ENCODE measurements at places on chromosomes 13 and 19.

- no peak for DNase-seq
Measured at GRCh38 chr13:25578526-25578925, 206.8 kb downstream of the ATP8A2 start.

GRCh38 chr19:7792281-7792680, 29.2 kb downstream of the CLEC4M start:
- DNase-seq, result no peak

DNA sequence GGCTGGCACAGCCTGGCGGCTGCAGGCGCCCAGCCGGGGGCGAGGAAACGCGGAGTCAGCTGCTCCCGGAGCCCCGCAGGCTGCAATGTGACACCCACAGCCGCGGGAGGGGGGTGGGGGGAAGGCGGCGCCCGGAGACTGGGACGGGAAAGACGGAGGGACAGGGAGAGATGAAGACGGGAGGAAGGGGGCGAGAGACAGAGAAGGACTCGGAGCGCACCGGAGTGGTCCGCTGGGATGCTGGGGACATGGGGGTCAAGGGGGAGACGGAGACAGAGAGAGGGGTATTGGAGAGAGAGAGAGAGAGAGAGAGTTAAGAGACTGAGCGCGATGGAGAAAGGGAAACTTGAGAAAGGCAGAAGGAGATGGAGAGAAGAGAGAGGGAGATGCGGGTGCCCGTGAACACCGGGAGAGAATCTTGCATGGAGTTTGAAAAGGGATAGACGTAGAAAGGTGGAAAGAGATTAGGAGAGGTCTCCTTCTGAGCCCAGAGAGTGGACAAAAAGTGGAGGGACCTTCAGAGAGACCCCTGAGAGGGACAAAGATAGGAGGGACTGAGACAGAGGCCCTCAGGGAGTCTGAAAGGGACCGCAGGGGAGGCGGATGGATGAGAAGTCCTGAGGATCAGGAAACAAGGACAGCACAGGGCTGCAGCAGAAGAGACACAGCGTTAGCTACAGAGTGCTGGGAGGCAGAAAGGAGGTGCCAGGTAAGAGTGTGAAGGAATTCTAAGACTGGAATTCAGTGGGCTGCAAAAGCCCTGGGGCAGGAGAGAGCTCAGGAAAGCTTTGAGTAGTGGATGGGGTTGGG, 1.0 kb downstream of the SCN1B start:
- DNase-seq, result no peak

GRCh38 chr13:73299787-73300186, 241.0 kb downstream of the KLF5 start:
- DNase-seq, result no peak

DNA sequence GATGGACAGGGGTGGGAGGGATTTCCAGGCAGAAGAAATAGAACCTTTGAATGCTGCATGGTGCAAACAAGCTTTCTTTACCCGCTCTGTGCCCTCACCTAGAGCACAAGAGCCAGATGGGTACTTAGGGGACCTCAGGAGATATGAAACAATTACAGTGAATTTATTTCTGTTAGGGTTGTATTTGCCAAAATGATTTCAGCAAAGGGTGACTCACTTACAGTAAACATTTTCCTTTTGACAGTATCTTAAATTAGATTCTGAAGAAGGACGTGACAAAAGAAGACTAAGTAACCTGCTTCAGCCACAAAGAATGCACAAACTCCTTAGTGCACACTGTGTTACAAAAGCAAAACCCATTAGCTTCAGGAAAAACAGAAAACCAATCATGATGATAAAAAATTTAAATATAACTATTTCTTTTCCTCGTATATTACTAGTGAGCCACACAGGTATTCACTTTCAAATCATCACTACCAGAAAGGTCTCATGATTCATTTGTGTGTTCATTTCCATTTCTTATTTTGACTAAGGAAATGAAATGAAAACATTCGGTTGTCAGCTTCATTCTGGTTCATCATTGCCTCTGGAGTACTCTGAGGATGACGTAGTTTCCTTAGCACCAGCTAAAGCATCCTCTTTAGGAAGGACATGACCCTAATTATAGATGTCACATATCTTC, 158.8 kb downstream of the NHLRC3 start:
- DNase-seq, result no peak

- DNase-seq, result no peak
Measured at GRCh38 chr19:3656073-3656746, 29.6 kb upstream of the CACTIN start.

- DNase-seq, result no peak
Measured at GRCh38 chr19:10593820-10594637, 6.9 kb upstream of the AP1M2 start.

GRCh38 chr19:9721861-9722260, 46.7 kb downstream of the ZNF846 start:
- peak; percentile 34 for DNase-seq

- peak; percentile 53 for DNase-seq
Measured at GRCh38 chr19:34662919-34663318, 14.0 kb downstream of the SCGB2B2 start.

DNA sequence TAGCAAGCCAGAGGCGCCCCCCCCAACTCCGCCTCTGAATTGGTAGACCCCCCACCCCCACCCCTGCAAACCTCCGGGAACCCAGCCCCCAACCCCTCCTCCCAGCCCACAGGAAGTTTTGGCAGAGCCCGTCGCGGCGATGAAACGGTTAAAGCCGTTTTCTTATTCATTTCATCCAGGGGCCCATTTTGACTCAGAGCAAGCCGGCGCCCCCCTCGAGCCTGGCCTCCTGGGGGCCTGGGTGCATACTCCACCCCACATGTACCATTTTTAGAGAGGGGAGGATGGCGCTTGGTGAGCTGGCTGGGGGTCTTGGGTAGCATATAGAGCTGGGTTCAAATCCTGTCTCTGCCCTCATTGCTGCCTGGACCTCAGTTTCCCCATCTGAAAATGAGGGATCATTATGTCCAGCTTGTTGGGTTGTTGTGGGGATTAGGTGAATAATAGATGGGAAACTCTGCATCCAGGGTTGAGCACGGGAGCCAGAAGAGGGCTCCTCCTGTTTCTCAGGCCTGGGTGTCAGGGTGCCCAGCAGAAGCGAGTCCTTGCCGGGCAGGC, 7.9 kb upstream of the JUNB start:
- peak; percentile 53 for DNase-seq

DNA sequence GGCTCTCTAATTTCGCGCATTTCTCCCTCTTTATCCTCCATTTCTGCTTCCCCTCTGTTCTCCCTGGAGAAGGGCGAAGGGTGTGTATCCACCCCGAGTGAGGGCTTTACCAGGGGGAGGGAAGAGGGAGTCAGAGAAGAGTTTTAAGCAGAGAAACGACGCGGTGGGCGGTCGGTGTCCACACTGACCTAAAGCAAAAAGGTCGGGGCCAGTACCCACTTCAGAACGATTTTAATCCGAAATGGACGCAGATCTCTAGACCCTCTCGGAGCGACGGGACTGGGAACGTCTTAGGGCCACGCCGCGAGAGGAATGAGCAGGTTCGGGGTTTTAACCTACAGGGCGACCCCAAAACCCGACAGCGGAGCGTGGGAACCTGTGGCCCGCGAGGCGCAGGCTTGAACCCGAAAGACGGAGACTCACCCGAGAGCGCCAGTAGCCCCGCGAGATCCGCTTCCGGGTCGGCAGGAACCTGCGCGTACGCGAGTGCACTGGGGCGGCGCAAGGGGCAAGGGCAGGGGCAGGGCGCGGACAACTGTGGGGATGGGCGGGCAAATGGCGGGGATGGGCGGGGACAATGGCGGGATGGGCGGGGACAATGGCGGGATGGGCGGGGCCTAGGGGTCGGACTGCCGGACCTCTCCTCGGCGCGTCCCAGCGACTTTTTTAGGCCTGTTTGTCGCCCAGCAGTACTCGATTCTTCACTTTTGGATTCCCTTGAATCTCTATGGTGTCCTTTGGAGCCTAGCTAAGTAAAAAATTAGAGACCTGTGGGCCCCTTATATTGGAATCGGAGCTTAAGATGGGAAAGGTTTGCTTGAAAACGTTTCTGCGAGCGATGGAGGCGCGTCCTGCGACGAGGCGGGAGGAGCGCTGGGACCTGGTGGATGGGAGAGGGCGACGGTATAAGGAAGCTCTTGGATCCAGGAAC, at the start of gene ZNF677:
Gene ZNF677 (minus strand): TSS at position 463 of the 931 bp plus-strand sequence. CDS start 3,323 bp downstream, outside the sequence.
- peak; percentile 83 for DNase-seq

DNA sequence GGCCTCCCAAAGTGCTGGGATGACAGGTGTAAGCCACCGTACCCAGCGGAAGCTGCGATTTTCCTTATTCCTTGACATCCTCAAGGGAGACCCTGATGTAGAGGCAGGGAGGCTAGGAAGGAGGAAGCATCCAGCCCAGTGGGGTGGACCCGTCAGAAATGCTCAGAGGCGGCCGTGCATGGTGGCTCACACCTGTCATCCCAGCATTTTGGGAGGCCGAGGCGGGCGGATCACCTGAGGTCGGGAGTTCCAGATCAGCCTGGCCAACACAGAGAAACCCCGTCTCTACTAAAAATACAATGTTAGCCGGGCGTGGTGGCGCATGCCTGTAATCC, 11.6 kb downstream of the GZMM start:
- no peak for DNase-seq

Measured in hematopoietic multipotent progenitor cell treated with erythropoietin and hydrocortisone succinate and interleukin-3 and kit ligand, for 6 days (in vitro differentiated cells).